ENCODE measurements at places on chromosomes 1 and 21.

DNA sequence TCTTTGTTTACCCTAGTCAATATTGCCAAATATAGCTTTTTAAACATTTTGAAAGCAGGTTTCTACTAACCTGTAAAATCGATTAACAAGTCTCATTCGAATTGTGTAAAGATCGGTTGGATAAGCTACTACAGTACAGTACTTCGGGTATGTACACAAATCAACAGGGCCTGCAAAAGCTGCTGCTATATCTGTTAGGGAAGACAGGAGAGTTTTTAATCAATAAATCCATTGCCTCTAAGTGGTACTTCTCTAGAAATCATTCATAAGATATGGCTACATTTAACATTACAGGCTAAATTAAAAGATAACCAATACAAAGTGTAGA lies 34.8 kb upstream of the PSMG1 start:
- no peak for DNase-seq

DNA sequence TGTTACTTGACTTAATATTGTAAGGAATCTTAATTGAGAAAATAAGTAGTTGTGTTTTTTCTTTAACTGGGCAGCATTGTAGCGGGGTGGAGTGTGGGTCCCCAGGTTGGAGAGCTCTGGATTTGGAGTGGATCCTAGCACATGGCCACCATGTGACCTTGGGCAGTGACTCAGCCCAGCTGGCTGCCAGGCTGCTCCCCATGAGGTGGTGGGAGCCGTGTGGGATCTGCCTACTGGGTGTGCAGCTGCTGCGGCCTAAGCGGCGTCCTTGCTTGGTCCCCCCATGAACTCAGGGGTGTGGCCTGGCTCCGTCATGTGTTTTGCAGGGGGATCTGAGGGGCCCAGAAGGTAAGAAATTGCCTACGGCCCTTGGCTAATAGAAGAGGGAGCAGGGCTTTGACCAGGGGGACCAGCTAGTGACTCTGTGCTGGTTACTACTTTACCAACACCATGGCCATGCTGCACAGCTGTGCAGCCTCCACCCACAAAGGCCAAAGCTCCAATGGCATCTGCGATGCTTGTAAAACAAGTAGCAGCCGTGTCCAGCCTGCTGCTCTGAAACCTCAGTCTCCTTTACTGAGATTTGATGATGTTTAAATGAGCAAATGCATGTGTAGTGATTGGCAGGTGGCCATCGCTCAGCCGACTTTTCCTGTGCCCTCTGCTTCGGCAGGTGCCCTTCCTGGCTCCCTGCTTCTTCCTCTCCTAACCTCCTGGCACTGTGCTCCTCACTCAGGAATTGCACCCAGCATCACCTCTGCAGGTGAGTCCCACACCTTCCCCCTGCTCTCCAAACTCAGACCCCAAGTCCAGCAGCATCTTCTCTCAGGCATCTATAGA lies 68.3 kb downstream of the ADARB1 start:
- no peak for DNase-seq

- DNase-seq, result no peak
Measured at GRCh38 chr1:195754874-195755273, 853.4 kb downstream of the KCNT2 start.

- no peak for DNase-seq
Measured at GRCh38 chr1:111129376-111129775, 10.5 kb downstream of the DRAM2 start.

- no peak for DNase-seq
Measured at GRCh38 chr1:37128091-37128490, 93.8 kb upstream of the GRIK3 start.

DNA sequence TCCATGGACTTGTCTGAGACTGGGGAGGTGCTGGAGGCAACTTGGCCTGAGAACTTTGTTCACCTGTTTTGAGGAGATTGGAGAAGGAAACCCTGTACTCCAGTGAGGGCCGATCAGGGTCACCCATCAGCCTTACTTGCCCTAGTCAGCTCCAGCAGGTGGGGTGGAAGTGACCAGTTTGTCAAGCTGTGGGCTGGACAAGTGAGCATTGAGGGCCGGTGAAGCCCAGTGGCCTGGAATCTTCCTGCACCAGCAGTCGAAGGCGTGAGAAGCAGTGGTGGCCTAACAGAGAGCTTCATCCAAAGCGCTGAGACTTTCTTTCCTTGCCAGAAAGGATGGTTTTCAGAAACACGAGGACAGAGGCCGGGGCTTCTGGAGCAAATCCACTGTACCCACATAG lies 9.6 kb downstream of the SLC37A1 start:
- DNase-seq, result no peak

DNA sequence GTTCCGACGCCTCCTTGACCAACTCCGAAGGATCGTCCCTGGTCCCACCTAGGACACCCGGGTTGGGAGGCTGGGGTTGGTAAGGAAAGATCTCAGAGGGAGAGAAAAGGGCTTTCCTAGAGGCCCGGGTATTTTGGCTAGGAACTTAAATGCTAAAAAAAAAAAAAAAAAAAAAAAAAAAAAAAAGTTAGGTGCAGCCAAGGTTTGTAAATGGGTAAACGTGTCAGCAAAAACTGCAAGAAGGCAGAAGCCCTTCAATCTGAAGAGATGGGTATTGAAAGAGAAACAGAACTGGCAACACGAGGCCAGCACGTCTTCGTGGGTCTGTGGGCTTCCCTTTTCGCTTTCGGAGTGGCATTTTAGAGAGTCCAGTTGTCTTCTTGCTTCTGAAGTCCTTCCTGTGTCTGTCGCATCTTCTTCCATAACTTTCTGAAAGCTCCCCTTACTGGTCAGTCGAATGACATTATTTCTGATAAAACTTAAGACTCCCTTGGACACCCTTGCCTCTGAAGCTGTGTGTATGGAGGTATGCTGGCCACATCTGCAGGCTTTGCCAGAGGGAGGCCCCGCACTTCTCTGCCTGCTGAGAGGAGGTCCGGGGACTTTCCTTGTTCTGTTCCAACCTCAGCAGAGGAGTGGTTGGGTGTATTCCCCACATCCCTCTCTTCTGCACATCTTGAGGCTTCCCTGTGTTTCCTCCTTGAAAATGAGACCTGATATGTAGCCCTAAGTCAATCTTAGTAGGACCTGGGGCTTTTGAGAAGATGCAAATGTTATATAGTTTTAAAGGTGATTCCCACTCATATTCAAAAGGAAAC lies 745 bp downstream of the RCSD1 start:
- peak; percentile 20 for DNase-seq

GRCh38 chr1:205656236-205656635 lies 24.1 kb downstream of the SLC45A3 start:
- no peak for DNase-seq

GRCh38 chr1:55164906-55165305 lies 50.3 kb downstream of the USP24 start:
- no peak for DNase-seq

DNA sequence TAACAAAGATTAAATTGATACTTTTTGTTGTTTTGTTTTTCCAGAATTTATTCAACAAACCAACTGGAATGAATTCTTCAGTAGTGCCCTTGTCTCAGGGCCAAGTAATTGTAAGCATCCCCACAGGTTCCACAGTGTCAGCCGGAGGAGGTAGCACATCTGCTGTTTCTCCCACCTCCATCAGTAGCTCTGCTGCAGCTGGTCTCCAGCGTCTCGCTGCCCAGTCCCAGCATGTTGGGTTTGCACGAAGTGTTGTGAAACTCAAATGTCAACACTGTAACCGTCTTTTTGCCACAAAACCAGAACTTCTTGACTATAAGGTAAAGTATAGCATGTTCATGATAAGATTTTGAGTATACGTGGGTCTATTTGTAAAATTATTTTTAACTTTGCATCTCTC lies 118.5 kb downstream of the ZMYM4 start:
- DNase-seq, result no peak

GRCh38 chr1:48028218-48029069 lies 31.3 kb upstream of the TRABD2B start:
- DNase-seq, result no peak

- no peak for DNase-seq
Measured at GRCh38 chr1:209721323-209721722, 16.7 kb downstream of the HSD11B1 start.

GRCh38 chr1:239306426-239306825 lies 79.9 kb upstream of the CHRM3 start:
- DNase-seq, result no peak

- no peak for DNase-seq
Measured at GRCh38 chr1:55010194-55010886, 11.6 kb downstream of the BSND start.

DNA sequence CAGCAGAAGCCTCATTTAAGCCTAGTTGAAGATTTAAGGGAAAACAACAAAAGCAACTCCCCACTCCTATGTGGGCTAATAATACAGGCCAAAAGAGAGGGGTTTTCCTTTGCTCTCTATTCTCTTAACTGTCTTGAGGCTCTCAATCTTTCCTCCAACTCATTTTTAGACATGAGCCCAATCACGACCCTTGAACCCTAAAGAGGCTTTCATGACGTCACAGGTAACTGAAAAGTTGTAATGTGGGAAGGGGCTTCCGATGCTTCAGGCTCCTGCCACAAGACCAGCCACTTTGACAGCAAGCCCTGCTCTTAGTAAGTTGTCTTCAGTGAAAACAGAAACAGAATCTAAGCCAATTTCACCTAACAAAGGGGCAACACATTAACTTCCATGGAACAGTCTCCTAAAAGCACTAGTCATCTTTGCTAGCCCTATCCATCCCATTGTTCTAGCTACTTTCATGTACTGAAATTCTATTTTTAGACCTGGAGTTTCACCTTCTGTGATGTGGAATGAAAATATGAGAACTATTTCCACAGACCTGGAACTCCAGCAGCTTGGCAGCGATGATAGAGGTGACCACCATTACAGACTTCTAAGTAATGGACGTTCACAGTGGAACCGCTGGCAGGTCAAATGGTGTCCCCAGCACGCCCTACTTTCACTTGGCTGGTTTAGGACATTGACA lies 36.3 kb downstream of the GPR161 start:
- no peak for DNase-seq

DNA sequence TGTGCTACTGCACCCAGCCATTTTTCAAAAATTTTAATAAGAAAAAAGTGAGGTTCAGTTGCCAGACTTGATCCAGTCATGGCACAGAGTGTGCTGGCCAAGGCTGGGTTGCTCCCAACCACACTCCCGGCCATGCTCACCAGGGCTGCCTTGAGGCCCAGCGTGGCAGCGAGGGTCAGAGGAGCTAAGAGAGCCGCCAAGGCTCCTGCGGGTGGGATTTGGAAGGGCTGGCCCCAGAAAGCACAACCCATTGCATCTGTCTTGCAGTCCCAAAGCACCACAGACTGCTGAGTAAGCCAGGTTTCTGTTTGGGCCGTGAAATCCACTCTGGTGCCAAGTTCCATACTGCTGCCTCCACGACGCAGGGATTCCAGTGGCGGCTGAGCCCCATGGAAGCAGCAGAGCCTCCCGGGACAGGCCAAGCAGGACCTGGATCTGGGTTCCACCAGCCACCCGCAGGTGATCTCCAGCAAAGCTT lies 22.6 kb downstream of the ZBTB17 start:
- DNase-seq, result no peak

- DNase-seq, result no peak
Measured at GRCh38 chr1:89847191-89847729, 26.4 kb downstream of the LRRC8D start.

GRCh38 chr1:11858158-11858557 lies 587 bp downstream of the NPPB start:
- no peak for DNase-seq

DNA sequence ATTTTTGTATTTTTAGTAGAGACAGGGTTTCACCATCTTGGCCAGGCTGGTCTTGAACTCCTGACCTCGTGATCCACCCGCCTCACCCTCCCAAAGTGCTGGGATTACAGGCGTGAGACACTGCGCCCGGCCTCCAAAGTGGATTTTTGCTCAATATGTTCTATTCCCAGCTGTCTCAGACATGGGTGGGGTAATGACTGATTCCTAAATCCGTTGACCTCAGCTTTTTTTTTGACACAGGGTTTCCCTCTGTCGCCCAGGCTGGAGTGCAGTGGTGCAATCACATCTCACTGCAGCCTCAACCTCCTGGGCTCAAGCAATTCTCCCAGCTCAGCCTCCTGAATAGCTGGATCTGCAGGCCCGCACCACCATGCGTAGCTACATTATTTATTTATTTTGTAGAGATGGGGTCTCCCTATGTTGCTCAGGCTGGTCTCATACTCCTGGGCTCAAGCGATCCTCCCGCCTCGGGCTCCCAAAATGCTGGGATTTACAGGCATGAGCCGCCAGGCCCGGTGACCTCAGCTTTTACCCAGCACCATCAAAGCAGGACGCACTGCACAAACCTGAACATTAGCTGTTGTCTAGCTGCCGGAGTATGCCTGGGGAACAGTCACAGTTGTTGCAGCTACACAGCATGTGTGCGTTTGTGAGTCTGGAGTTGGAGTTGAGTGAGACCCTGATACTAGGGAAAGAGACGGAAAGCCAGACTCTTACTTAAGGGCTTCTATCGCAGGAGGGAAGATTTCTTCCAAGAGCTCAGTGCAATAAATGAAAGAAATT lies 43.7 kb upstream of the PSEN2 start:
- no peak for DNase-seq

- DNase-seq, result no peak
Measured at GRCh38 chr1:173205146-173206051, 1.7 kb downstream of the TNFSF4 start.

DNA sequence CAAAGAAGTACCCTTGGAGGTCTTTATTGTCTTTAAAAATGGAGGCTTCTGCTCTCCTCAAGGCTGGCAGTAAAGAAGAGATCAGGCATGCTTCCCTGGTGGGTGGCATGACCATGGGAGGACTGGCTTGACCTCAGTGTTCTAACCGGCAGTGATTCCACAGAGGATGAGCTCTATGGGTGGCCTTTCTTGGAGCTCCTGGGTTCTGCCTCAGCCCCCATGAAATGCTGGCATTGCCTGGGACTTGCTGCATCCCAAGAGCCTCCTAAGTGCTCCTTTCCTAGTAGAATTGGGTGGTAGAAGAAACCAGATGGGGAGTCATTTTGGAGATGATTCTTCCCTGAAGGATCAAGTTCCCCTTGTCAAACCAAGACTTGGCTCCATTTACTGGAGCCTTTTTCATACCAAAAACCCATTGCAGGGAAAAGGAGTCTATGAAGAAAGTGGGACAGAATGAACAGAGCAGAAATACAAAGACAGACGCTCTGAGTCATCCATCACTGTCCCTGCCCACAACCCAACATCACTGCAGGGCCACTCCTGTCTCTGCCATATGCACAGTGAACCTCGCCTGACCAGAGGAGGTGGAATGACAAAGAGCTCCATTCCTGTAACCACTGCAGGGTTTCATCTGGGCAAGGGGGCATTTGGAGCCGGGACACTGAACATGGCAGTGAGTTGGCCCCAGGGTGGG lies 42.4 kb downstream of the RIMS3 start:
- DNase-seq, result no peak

GRCh38 chr1:168865850-168866620 lies 137.0 kb upstream of the DPT start:
- DNase-seq, result no peak
